ENCODE measurements at places on chromosomes 3 and 15.

GRCh38 chr3:196081834-196082618 lies at the start of gene TFRC:
TSS of gene TFRC (minus strand) at chr3:196082090. CDS start at chr3:196077099, 4,991 bp downstream.
- DNase-seq = peak; percentile 97

DNA sequence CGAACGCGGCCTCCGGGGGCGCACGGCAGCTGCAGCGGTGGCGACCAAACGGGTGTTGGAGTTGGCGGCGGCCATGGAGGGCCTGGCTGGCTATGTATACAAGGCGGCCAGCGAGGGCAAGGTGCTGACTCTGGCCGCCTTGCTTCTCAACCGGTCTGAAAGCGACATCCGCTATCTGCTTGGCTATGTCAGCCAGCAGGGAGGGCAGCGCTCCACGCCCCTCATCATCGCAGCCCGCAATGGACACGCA lies 725 bp downstream of the FEM1B start:
- peak; percentile 56 for DNase-seq

DNA sequence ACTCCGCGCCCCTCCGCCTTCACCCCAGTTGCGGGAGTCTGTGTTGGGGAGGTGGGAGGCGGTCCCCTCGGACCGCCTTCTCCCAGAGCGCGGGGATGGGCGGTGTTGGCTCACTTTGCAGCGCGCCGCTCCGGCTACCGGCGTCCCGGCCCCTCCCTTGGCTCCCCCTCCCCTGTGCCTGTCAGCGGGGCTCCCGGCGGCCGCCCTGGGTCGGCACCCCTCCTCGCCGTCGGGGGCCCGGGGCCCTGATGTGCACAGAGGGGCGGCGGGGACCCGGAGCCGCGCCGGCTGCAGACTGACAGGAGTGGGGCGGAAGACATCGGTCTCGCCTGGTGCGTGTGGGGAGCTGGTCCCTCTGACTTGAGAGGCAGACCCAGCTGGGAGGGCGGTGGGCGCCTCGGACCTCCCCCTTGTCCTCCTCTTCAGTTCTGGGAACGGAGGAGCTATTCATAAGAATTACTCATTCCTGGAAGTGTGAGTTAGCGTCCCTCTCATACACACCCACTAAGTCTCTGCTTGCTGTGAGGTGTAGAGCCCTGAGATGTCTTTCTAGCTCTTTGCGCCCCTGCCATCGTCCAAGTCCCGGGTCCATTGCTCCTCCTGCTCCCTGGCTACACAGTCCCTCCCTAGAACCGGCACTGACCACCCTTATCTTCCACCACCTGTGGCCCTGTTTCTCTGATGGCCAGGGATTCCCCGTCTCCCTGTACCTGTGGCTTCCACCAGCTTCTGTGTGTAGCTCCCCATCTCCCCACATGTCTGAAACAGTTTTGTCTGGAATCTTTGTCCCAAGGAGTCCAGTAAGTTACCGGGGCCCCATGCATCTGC lies 42.3 kb upstream of the ROPN1 start:
- no peak for DNase-seq

GRCh38 chr3:52983828-52984227 lies 62.0 kb downstream of the SFMBT1 start:
- no peak for DNase-seq

- no peak for DNase-seq
These were observed 23.4 kb upstream of the GALNT15 start for GRCh38 chr3:16151109-16151508.

GRCh38 chr3:40899286-40899712 lies 300.0 kb upstream of the CTNNB1 start:
- no peak for DNase-seq

DNA sequence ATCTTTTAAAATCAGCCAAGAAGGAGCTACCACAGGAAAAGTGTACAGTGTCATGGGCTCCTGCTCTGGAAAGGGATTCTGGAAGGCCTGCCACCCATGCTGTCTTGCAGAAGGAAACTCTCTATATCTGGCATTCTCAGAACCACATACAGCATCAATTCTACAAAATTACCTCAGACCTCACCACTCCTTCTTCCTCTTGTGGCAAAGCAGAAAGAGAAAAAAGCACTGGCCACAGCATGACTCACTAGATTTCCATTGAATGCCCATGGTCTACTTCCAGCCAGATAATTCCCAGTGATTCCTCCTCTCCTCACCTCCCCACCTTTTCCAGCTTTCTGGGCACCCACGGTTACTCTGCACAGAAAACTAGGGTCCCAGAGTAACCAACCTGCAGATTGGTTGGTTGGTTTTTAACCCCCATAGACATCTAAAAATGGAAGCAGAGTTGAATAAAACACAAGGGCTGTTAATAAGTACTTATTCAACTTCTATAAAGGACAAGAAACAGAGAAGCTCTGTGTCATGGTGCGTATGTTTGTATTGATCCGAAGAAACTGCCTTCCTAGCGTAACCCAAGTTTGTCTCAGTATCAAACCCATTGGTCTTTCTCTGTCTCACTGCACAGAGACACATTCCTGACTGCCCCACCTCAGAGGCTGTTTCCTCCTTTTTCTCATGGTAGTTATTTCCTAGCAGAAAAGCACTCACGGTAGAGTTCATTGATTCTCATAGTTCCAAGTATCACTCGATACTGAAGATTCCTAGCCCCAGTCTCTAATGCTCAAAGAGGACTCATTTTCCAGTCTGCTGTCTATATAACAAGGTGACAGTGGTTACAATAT lies 67.7 kb downstream of the LDHAL6B start:
- no peak for DNase-seq

GRCh38 chr3:8980756-8981257 lies 17.5 kb upstream of the RAD18 start:
- DNase-seq = no peak

DNA sequence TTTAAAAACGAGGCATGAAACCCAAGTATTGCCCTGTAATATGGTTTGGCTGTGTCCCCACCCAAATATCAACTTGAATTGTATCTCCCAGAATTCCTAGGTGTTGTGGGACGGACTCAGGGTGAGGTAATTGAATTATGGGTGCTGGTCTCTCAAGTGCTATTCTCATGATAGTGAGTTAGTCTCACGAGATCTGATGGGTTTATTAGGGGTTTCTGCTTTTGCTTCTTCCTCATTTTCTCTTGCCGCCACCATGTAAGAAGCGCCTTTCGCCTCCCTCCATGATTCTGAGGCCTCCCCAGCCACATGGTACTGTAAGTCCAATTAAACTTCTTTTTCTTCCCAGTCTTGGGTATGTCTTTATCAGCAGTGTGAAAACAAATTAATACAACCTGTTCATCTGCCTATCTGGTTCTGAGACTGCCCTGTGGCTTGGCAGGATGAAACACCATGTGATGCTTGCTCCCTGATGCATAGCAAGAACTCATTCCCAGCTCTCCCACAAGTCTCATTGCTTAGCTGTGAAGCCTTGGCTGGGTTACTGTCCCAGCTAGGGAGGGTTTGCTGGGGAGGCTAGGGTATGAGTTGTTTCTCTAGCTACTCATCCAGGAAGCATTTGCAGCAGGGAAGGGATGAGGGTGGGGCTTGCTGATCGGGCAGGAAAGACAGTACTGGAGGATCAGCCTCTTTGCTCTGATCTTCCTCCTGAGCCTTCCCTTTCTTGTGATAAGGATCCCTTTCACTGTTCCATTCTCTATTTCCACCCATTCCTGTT lies 3.7 kb upstream of the SQOR start:
- DNase-seq = no peak

DNA sequence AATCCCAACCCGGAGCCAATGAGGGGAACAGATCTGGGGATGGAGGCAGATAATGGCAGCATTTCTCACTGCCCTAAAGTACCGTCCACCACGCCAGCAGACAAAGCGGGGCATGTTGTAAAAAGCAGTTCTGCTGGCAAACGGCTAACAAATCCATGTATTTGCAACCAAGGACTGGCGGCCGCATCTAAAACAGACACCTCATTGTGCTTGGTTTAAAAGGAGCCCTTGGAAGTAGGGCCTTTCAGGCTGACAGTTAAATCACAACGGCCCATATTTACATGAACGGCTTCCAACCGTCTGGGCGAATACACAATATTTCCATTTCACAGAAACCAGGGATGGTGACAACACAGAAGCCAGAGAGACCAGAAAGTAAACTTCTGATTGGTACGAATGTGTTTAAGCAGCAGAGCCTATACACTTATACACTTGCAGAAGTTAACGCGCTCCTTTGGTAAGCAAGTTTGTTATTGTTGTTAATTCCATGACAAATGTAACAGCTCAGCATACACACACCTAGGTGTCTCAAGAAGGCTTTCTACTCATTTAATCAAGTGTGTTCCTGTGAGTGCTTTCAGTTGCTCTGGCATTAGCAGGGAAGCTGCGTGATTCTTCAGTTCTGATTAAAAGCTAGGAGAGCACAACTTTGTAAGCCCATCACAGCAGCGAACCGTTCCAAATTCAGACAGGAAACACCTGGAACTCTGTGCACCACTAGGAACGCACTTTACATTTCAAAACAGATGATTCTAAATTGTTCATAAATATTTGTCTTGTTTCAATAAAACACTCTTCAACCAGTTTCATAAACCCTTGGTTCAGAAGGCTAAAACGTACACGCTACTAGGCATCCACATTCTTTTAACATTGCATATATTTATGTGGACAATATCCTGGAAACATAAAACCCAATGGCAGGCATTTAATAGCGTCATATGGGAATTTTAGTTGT lies 112.9 kb downstream of the PDZRN3 start:
- DNase-seq = no peak

- DNase-seq = no peak
These were observed 23.9 kb upstream of the XIRP1 start for GRCh38 chr3:39216176-39216790.

DNA sequence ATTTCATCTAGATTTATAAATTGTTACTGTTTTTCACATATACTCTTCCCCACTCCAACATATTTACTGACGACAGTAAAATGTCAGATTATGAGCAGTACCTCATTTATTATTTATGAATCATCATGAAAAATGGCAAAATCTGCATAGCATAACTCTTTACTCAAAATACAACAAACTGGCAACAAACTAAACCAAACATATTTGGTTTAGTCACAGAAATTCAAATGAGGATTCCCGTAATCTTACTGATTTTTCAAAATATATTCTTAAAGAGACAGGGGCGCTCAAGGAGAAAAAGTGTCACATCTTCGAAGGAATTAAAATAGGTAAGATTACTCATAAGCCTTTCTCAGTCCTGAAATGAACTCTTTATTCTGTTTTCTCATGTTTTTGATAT lies 3.0 kb upstream of the GPR87 start:
- no peak for DNase-seq

DNA sequence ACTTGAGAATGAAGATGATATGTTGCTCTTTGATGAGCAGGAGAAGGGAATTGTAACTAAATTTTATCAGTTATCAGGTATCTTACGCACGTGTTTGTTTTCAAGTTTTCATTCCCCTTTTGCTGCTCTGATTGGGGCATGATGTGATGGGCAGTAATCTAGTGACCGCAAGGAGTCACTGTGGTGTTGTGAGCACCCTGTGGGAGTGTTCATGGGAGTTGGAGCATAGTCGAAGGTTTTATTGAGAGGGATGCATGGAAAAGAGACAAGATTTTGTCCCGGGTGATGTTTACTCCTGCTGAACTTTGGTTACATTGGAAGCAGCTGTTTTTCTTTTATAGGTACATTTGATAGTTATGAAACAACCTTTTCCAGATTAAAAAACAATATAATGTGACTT lies 2.1 kb downstream of the FAN1 start:
- DNase-seq = no peak

DNA sequence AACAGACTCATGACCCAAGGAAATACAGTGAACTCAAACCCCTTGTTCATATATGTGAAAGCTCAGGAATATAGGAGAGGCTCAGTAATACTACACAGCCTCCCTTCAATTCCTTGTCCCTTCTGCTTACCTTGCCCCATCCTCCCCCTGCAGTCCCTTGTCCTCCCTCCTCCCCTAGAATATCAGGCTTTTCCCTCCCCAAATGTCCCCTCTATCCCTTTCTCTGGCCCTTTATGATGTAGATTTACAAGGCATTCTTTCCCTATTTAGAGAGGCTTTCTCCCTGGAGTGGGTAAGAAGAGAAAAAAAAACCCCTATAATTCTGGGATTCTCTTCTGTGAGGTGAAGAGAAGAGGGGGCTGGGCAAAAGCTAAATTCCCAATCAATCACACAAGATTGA lies 64.9 kb upstream of the KBTBD8 start:
- no peak for DNase-seq

- DNase-seq = no peak
These were observed 10.5 kb downstream of the SQOR start for GRCh38 chr15:45645026-45645980.

DNA sequence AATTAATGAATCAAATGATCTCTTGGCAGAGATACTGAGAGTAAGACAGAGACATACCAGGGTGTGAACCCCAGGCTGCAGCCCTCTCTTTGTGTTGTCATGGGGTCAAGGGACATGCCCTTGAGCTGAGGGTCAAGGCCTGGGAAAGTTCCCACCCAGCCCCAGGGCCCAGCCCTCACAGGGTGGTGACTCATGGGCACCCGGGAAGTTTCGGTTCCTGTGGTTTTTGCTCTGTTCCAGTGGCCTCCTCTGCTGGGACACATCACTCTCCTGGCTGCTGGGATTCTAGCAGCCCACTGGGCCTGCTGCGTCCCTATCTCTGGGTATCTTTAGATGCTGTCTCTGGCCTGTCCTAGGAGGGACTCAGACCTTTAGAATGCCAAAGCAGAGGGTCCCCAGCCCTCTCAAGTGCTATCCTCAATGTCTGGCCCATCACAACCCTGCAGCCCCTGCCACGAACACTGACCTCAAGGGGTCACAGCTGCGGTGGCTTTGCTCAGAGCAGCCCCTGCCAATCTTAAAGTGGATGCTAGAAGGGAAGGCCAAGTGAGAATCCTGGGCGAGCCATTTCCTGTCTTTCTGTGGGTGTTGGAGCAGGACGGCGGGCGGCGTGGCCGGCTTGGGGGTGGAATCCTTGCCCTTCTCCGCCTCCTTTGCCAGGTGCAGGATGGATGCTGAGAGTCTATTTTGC lies 148.4 kb upstream of the TLE3 start:
- no peak for DNase-seq

DNA sequence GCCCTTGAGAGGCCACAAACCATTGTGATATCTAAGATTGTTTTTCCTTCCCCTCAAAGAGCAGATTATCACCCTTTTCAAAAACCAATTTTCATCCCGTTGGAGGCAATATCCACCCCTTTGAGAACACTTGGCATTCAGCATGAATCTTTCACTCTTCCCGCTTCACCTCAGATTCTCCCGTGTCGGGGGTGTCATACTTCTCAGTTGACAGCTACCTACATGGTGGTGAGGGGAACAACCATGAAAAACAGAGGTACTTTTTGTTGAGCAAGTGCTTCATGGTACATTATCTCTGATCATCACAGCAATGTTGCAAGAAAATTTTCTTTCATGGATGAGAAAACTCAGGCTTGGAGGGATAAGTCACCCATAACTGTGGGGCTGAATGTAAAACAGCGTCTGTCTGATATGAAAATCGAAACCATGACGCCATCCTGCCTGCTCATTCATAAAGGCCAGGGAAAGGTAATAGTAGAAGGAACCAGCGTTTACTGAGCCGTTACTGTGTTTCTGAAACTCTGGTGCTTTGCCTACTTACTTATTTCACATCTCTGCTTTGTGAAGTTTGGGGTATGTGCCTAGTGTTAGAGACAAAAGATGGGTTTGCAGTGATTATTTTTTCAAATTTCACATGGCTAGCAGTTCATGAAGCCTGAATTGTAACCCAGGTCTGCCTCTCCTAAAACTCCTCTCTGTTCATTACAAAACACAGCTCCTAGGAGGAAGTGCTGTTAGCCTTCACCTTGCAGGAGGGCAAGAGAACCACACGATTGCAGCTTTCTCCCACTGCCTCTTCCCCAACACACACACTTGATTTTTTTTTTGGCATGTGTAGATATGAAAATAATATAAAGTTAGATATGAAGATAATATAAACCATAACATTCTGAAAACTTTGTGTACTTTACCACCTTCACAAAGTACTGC lies 35.4 kb downstream of the SV2B start:
- no peak for DNase-seq
